ENCODE measurements at places on chromosomes 2 and 18. TPM values are rescaled to one million over a fixed set of nuclear protein-coding genes. Genes with fewer than 3 reads are reported as not detected.
A peak's percentile ranks its signal among the peaks of the same experiment; 100 is the strongest.

DNA sequence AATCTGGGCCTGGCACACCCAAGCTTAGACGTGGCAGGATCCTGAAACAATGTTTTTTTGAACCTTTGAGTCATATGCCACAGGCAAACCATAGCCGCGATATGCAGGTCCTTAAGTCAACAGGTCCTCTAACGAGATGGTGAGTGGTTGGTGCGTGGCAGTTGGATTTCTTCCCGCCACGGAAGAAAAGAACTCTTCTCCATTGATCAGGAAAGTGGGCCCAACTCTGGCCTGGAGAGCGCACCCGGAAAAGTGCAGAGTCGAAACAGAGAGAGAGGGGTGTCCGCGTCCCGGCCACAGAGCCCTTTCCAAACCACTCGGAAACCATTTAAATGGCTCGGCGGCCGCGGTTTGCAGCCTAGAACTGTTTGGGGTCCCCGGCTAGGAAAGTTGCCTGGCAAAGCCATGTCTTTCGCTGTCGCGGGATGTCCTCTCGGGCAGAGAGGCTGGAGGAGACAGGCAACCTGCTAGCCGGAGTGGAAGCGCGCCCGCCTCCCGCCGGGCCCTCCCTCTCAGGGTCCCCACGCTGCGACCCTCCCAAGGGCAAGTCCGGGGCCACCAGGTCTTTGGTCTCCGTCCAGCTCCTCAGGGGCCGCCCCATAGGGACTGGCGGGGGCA is 777 bp downstream of the GALNT3 start:
- no peaks in the 10 kb centered on the region for H3K27me3 ChIP-seq
- H3K4me3 ChIP-seq: peak overlapping the region; percentile 87
- H3K27ac ChIP-seq: peak overlapping the region; percentile 96
- H3K36me3 ChIP-seq: peaks cover 6% of the 10 kb centered on the region

The DLX2 gene
- 1.9 TPM for total RNA-seq

DNA sequence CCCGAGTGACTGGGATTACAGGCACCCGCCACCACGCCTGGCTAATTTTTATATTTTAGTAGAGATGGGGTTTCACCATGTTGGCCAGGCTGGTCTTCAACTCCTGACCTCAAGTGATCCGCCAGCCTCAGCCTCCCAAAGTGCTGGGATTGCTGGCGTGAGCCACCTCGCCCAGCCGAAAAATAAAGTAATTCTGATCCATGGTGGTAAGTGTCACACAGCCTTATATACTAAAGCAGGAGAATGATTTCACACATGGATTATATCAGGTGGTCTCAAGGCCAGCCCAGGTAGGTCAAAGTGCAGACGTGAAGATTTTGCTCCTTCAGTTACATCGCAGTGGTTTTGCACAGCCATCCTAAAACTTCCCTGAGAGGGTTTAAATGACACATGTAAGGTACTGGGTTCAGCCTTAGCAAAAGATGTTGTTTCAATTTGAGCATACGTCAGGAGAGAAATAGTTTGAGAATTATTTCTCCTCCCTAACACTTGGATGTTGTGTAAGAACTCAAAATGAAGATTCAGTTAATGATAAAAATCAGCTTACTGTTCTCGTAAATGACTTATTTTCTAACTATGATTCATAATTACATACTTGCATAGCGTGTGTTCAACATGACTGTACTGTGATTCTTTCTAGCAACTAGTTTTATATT is 93.0 kb upstream of the SLC39A10 start:
- peak; percentile 59 for DNase-seq
- no peaks in the 10 kb centered on the region for H3K36me3 ChIP-seq
- H3K27me3 ChIP-seq: no peaks in the 10 kb centered on the region
- H3K4me1 ChIP-seq: peaks cover 22% of the 10 kb centered on the region
- H3K4me3 ChIP-seq: no peak overlapping the region

The STPG4 gene
- 0.83 TPM for total RNA-seq

The HOXD1 gene
- total RNA-seq: not detected

DNA sequence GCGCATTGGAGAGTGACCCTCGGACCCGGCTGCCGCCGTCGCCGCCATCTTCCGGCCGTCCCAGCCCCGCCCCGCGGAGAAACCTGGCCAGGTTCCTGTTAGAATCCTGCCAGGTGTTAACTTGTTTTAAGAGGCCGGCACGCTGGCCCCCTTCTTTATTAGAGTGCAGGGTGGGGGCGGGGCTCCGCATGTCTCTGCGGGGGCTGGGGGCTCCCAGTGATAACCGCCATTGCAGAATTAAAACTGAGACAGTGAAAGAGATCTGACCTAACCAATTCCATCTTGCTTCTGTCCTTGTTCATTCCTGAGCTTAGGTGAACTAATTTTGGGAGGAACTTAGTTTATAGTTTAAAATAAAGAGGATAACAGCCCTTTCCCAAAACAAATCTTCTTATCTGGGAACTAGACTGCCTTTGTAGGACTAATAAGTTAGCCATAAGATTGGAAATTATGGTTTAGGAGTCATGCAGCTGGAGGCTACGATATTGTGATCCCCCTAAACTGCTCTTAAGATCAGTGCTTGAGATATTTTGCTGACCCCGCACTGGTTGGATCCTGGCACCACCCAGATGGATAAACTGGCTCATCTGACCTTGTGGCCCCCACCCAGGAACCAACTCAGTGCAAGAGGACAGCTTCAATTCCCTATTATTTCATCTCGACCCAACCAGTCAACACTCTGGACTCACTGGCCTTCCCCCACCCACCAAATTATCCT is 543 bp upstream of the STARD7 start:
- H3K27me3 ChIP-seq: no peaks in the 10 kb centered on the region
- peaks cover 12% of the 10 kb centered on the region for H3K36me3 ChIP-seq
- DNase-seq: no peak
- H3K27ac ChIP-seq: peak overlapping the region; percentile 59
- H3K4me1 ChIP-seq: peaks cover 29% of the 10 kb centered on the region
- H3K4me3 ChIP-seq: peak overlapping the region; percentile 80
